ENCODE measurements at places on chromosomes 12 and 14. TPM values are rescaled to one million over a fixed set of nuclear protein-coding genes. Genes with fewer than 3 reads are reported as not detected.

Gene KRT4
- total RNA-seq: not detected

Gene NAA25
- total RNA-seq: 52.4 TPM

Gene IL31
- not detected for total RNA-seq

Gene KRT8
- 0.24 TPM for total RNA-seq

Gene APOF
- not detected for total RNA-seq

DNA sequence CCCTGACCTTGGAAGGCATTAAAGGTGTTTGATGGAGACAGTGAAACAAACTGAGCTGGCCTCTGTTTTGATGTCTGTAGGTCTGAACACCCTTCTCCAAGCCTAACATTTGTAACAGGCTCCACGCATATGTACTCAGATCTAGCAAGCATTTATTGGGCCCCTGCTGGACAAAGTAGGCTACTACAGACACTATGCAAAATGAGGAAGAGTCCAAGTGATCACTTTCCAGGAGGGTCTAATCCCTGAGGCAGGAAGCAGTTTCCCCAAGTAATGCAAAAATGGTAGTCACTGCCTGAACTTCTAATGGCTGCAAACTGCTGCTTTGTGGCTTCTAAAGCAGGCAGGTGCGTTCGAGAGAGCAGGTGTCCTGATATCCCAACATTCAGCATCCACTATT lies 405.8 kb downstream of the MED13L start:
- DNase-seq: no peak

- no peak for DNase-seq
Measured at GRCh38 chr12:6183689-6184428, 16.3 kb upstream of the CD9 start.

DNA sequence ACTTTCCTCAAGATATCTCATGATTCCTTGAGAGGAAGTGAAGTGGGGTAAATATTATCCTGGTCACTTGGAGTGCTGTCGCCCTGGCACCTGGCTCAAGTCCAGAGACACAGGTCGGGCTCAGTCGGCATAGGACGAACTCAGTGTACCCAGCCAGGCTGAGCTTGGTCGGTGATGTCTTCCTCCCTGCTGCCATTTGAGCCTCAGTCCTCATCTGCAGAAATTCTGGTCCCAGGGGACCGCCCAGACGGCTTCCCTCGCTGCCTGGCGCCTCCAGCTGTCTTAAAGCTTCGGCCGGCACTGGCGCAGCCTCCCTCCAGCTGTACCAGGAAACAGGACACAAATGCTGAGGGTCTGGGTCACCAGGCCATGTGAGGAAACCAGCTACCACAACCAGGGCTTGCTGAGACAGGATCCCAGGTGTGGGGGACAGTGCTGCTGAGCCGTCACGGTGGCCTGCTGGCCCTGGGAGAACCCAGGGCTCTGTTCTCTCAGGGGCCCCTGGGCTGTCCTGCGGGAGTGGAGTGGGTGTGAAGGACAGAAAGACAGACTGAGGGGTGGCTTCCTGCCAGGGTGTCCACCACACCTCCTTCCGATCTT lies 5.0 kb upstream of the KLC1 start:
- no peak for DNase-seq

DNA sequence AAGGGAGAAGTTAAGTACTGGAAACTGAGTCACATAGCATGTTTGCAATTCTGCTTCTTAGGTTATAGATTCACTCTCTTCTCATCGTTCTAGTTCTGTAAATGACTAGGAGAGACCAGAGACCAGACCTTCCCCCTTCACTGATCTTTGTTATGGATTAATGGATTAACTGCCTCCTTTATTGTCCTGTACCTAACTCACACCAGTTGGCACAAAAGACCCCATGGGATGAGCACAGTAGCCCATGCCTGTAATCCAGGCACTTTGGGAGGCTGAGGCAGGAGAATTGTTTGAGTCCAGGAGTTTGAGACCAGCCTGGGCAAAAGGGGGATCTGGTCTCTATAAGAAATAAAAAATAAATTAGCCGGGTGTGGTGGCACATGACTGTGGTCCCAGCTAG lies 20.8 kb downstream of the BCAT1 start:
- no peak for DNase-seq

DNA sequence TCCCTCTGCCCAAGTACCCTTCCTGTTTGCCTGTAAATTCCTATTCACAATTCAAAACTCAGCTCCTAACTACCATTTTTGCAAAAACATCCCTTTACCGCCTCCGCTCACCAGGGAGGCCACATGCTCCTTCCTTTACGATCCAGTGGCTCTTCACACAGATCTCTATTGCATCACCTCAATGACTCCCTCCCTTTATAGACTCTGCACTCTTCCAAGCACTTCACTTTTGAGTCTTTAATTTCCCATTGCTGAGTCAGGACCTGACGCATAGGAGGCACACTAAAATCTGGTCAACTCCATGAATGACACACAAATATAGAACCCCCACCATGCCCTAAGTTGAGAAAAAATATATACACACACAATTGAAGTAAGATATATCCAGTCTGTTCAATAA lies 45.9 kb downstream of the PPP1R13B start:
- no peak for DNase-seq

DNA sequence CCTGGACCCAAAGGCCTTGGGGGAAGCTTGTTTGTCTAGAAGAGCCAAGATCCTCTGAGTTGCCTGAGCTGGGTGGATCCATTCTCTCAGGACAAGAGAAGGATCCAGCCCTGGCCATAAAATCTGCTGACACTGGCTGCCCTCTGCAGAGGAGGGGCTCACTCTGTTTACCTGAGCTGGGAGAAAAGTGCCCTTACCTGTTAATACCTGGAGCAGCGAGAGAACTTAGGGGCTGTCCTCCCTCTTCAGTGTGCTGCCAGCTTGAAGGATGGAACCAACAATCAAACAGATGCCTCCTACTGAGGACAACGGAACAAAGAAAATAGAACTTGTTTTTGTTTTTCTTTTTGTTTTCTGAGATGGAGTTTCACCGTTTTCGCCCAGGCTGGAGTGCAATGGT lies 7.3 kb upstream of the KRT7 start:
- no peak for DNase-seq

- peak; percentile 81 for DNase-seq
Measured at GRCh38 chr12:124919521-124920352, 5.3 kb upstream of the UBC start.

DNA sequence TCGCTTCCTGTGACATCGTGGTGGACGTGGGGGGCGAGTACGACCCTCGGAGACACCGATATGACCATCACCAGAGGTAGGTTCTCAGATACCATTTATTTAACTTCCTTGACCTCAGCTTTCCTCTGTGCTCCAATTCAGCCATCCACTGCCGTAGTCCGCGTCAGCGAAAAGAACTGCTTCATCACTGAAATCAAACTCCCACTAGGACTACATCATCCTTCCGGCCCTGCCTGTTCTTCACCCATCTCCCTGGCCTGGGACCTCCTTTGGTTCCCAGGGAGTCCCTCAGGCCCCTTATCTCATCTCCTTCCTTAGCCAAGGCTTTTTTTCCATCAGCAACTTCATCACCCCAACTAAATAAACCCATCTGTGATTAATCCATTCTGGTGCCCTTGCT lies 692 bp downstream of the MYG1 start:
- DNase-seq: no peak

DNA sequence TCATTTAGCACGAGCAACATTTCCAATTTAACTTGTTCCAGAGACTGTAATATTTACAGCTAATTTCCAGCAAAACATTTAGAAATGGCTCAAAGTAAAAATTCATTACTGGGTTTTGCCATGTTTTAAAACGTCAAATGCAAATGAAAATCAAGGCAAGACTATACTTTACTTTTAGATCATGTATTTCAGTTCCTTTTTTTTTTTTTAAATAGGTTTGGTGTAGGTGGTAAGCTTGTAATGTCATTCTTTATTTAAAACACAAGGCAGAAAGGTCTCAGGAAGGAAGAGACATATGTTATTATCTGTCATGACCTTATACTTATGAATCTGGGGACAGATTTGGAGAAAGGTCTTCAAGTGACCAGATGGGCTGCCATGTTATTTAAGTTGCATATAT lies 54.1 kb downstream of the GRIP1 start:
- no peak for DNase-seq

- DNase-seq: no peak
Measured at GRCh38 chr12:55767156-55767555, 24.2 kb downstream of the GDF11 start.

DNA sequence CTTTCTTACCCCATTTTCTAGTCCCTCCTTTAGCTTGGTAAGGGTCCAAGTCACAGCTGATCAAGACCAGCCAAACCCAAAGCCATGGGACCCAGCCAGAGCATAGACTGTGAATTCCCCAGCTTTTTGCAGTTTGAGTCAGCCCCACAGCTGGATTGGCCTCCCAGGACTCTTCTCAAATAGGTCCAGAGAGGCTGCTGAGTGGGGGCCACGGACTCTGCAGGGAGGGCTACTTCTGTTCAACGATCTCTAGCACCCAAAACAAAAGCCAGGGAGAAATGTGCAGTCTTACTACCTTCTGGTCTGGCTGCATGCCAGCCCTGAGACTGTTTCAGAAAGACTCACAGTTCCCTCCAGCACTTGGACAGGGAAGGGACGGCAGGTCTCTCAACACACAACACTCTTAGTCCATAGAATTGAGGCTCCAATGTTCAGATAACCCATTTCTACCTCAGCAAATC lies 1.6 kb downstream of the VDR start:
- peak; percentile 67 for DNase-seq

DNA sequence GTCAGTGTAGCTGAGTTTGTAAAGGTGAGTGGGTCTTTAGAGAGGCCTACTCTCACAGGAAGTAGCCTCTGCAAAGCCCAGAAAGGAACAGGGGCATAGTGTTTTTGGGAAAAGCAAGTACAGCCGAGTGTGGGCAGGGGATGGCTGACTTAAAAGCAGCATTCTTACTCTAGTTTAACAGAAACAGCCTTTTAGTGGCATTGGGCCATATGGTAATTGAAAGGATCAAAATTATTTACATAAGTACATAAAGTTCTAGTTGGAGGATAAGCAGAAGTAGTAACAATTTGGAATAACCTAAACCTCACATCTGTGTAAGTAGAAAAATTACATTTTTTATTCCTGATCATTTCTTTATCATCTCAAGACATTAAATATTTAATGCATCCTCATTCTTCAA lies 49.1 kb downstream of the RASSF8 start:
- no peak for DNase-seq

DNA sequence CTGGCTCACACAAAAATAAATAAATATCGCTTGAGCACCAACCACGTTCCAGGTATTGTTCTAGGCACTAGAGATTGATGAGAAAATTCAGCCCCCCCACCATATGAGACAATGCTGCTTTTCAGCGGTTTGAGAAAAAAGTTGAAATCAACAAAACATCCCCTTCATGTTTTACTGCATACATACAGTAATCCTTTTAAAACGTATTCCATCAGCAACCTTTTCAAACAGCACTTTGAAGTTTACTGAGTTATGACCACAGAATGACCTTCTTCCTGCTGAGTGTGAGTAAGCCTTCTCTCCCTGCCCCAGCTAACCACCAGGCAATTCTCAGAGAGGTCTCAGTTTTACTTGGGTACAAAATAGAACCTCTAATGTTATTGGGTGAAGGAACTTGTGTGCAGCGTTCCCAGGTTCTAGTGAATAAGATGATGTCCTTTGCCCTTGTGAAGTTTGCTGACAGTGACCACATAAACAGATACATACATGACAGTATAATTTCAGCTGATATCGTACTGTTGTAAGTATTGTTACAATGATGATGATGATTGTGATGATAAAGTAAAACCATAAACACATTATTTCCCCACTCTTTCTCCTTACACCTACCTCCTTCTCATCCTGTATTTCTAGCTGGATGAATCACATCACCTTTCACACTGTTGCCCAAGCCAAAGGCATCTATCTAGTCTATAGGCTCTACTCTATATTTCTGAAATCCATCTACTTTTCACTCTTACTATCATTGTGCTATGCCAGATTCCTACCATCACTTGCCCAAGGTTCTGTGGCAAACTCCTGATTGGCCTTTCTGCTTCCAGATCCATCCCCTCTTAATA lies 124.4 kb upstream of the KRR1 start:
- no peak for DNase-seq

- DNase-seq: no peak
Measured at GRCh38 chr14:74609721-74610120, 2.3 kb downstream of the LTBP2 start.

DNA sequence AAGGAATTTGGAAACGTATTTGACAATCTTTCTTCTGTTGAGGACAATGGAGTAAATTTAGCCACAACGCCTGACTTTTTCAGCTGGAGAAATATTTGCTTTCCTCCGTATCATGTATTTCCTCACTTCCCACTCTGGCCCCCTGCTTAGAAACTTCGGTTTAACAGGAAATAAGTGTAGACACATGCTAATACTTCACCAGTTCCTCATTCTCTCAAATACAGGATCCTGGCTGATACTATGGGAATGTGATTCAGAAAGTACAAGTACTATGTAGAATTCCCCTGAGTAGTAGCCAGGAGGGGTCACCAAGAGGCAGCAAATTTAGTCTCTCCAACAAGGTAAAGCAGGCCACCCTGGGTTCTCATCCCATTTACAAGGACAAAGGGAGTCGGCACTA lies 58.0 kb downstream of the FAR2 start:
- DNase-seq: no peak

DNA sequence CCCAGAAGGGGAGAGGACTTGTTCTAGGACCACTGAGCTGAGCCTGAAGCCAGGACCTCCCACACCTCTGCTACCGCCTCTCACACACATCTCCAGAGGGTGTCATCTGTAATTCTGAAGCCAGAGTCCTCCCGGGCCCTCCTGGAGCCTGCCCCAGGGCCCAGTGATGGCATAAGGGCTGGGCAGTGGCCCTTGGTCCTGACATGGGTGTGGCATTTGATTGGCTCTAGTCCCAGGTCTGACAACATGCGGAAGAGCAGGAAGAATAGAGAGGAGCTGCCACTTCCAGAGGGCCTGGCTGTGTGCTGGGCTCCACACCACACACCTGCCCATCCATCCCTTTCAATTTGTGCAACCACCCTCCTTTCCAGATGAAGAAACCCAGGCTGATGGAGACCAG lies 144.3 kb upstream of the GSC start:
- DNase-seq: no peak

GRCh38 chr12:85237327-85237726 lies 42.7 kb upstream of the ALX1 start:
- DNase-seq: no peak

DNA sequence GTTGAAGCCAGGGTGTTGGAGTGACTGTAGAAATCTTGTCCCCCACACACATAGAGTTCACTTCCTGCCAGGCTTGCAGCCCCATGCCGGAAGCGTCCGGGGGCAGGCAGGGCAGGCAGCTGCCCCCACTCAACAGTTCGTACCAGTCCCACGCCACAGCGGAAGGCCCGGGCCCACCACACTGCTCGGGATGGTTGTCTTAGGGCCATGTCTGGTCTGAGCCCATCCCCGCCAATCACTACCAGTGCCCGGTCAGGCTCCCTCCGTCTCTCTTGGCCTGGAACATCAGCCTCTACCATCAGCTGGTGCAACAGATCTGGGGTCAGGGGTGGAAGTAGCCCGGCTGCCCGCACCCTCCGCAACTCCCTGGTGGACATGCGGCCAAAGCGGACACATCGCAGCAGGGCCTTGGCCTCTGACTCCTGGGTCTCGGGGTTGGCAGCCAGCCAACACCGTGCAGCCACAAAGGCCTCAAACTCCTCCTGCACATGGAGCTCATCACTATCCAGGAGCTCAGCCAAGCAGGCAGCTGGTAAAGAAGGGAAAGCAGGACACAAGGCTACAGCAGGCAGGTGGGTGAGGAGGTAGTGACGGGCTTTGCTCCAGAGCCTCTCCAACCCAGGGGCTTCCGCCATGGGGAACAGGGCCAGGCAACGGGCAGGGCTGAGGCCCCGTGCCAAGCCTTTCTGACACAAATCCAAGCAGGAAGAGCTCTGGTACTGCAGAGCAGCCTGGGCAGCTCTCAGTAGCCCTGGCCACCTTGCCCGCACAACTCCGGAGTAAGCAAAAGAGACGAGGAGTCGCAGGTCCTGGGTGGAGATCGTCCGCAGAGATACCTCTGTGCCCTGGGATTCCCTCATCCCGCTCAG lies 5.9 kb downstream of the KLHL33 start:
- DNase-seq: no peak

Measured in activated naive CD4-positive, alpha-beta T cell treated with anti-CD3 and anti-CD28 coated beads for 36 hours (primary cell).